CD4-positive, alpha-beta T cell treated with Interleukin-6 at 100 ng/mL for 8 hours (primary cell): ENCODE measurements at places on chromosomes 5 and 9.

DNA sequence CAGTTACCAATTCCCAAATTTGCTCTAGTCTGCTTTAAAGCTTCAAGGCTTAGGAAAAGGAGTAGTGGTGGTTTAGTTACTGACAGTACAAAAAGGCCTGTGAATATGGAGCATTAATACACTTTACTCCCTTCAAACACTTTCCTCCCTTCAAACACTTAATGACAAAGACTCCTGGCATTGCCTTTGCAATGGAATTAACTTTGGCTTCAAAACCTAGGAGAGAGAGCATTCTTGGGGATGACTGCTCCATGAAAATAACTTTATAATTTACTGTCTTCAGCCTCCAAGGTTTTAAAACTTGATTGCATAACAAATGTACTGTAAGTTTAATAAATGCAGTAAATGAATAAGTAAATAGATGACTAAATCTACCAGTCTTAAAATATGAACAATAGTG is 185.6 kb downstream of the TRPM3 start:
- no peak for DNase-seq

GRCh38 chr9:4287886-4288588 is 11.8 kb downstream of the GLIS3 start:
- no peak for DNase-seq

GRCh38 chr5:6083311-6083978 is 294.9 kb downstream of the MED10 start:
- no peak for DNase-seq

- DNase-seq = no peak
Observed at GRCh38 chr5:34900652-34901051, 14.7 kb downstream of the RAD1 start.

DNA sequence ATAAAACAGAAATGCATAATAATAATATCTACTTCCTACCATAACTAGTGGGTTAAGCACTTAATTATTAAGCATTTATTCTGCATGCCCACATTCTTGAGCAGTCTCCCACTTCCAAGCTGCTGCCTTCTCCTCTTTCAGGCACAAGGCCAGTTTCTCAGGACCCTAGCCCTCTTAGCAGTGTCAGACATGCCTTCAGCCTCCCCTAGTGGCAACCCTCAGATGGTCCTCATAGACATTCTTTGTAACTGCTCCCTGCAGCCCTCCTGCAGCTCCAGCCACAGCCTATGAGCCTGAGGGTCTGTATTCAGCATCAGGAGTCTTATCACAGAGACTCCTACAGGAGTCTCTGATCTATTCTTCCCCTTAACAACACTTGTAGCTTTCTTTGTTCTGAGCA is 3.9 kb downstream of the IL9 start:
- no peak for DNase-seq

DNA sequence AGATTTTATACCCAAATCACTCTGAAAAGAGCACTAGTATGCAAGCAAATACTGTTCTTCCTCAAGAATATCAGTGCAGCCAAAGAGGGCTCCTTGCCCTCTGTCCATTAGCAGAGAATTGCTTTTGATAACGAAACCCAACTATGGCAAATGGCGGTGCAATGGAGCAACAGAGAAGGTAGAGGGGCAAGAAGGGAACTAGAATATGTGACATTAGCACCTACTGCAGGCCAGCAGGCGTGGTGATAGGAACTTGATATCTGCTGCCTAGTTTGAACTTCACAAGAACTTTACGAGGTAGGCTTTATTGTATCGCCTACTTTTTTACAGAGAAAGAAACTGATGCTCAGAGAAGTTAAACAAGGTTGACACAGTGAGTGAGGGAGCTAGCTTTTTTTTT is 66.1 kb downstream of the APBA1 start:
- no peak for DNase-seq
